ENCODE measurements at places on chromosomes 7 and 10. TPM values are rescaled to one million over a fixed set of nuclear protein-coding genes. Genes with fewer than 3 reads are reported as not detected.

- DNase-seq: no peak
- no peaks in the 10 kb centered on the region for H3K36me3 ChIP-seq
- H3K27me3 ChIP-seq: no peaks in the 10 kb centered on the region
- H3K4me3 ChIP-seq: no peak overlapping the region
- H3K27ac ChIP-seq: no peak overlapping the region
Measured at GRCh38 chr10:115771755-115772154, 501.3 kb downstream of the GFRA1 start.

DNA sequence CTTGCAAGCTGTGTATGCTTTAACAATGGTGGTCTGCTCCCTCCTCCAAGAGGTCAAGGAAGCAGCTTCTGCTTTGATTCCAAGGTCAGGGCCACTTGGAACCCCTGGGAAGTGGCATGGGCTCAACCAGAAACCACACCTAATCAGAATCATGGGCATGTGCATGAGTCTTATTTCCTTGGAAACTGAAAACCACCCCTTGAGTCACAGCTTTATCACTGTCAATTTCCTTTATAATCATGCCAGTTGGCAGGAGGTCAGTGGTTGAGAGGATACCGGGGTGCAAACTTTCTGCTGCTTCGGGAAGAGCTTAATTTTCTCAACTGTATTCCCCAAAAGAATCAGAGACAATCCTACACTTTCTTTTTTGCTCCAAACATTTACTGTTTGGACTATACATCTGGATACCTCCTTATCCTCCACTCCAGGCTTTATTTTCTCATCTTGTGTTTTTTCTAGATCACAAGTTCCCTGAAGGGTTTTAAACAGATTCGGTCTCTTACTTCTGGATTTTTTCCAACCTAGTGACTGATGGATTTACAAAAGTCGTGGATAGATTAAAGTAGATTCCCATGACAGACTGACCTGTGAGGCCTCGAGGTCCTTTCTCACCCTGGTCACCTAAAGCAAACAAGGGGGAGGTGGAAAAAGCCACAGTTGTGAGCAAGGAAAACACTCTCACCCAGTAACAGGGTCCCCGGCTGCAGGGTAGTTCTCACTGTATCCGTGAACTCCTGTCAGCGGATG is 36.0 kb downstream of the COL17A1 start:
- H3K27me3 ChIP-seq: no peaks in the 10 kb centered on the region
- H3K4me1 ChIP-seq: no peaks in the 10 kb centered on the region
- no peak overlapping the region for H3K4me3 ChIP-seq
- DNase-seq: no peak

- no peak overlapping the region for H3K4me3 ChIP-seq
- no peaks in the 10 kb centered on the region for H3K27me3 ChIP-seq
- no peaks in the 10 kb centered on the region for H3K36me3 ChIP-seq
- H3K27ac ChIP-seq: no peak overlapping the region
Measured at GRCh38 chr10:14153570-14154055, 177.1 kb downstream of the FRMD4A start.

DNA sequence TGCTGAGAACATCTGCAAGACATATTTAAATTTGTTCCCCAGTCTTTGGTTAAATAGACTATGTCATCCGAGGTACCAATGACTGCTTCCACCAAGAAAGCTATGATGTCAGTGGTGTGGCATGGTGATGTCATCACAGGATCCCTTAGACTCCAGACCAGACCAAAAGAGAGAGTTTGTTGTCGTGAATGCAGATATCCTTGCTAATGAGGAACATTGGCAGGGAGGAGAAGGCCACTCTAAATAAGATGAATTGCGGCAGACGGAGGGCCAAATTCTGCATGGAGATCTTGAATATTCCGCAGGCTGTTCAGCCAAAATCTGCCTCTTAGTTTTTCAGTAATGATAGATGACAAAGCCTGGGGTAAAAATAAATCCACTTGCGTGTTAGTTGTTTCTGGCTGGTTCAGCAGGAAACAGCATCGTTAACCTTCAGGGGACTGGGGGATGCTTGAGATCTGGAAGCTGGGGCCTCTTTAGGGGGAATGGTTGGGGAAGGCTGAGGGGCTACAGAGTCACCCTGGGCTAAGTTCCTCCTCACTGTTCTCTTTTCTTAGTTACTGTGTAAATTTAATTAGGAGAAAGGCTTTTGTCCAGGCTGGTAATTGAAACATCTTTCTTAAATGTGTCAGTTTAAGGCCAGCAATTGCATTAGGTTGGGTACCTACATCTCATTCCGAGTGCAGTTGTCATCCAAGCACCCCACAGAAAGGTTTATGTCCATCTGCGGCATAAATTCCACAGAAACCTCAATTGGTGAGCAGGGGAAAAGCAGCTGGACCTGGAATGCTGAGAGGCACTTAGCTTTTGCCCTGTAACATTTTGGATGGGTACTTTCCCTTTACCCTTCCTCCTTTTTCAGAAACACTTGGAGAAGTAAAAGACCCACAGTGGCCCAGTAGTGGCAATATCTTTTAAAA is 11.6 kb upstream of the CAMK1D start:
- no peaks in the 10 kb centered on the region for H3K36me3 ChIP-seq
- no peak overlapping the region for H3K27ac ChIP-seq
- H3K27me3 ChIP-seq: no peaks in the 10 kb centered on the region
- H3K4me1 ChIP-seq: peaks cover 2% of the 10 kb centered on the region

The ST8SIA6 gene
- 1.1 TPM for total RNA-seq

The IQUB gene
- total RNA-seq: 1.3 TPM

The TMEM236 gene
- total RNA-seq: 0.72 TPM
